A549 treated with GW870086 at 1 μM for 4 hours (cell line): ENCODE measurements at places on chromosomes 12 and 14. TPM values are rescaled to one million over a fixed set of nuclear protein-coding genes. Genes with fewer than 3 reads are reported as not detected.

Gene VRTN
- total RNA-seq, result not detected in 5 replicates

Gene TSPAN11
- total RNA-seq, result 0.09 to 0.20 TPM (median 0.16 TPM) in 5 replicates

Gene TAS2R8
- total RNA-seq, result not detected in 5 replicates

Gene HOXC12
- not detected in 5 replicates for total RNA-seq

Gene PMEL
- total RNA-seq, result 0.68 to 1.4 TPM (median 0.88 TPM) in 5 replicates

Gene SDR9C7
- 0.09 TPM in 1 of 5 replicates, not detected in the others for total RNA-seq
